ENCODE measurements at places on chromosomes 1 and 21.
A peak's percentile ranks its signal among the peaks of the same experiment; 100 is the strongest.

DNA sequence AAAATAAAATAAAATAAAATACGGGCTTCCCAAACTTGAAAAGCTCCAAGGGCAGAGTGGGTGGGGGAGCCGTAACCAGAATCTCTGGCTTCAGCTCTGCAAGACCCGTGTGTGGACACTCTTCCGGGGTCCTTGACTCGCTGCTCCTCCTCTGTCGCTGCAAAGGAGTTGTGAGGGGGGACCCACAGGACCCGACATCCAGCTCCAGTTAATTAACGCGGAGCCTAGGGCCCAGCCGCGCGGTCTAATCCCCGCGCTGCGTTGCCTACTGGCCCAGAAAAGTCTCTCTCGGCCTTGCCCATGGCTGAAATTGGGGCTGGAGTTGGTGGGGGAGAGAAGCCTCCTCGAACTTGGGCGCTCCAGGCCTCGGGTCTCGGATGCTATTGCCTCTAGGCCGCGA is 1.8 kb downstream of the LMX1A start:
- no peak for DNase-seq
- no peak overlapping the region for H3K27ac ChIP-seq
- H3K36me3 ChIP-seq, result no peaks in the 10 kb centered on the region
- H3K4me3 ChIP-seq, result no peak overlapping the region

- no peaks in the 10 kb centered on the region for H3K36me3 ChIP-seq
- H3K4me1 ChIP-seq, result peaks cover 31% of the 10 kb centered on the region
- no peak for DNase-seq
- peaks cover 8% of the 10 kb centered on the region for H3K27me3 ChIP-seq
- peak overlapping the region; percentile 35 for H3K4me3 ChIP-seq
Observed at GRCh38 chr1:209710093-209710492, 5.4 kb downstream of the HSD11B1 start.

GRCh38 chr1:26703478-26703877 is 7.7 kb downstream of the ARID1A start:
- H3K4me3 ChIP-seq, result peak overlapping the region; percentile 26
- H3K36me3 ChIP-seq, result peaks cover 5% of the 10 kb centered on the region
- DNase-seq, result no peak

DNA sequence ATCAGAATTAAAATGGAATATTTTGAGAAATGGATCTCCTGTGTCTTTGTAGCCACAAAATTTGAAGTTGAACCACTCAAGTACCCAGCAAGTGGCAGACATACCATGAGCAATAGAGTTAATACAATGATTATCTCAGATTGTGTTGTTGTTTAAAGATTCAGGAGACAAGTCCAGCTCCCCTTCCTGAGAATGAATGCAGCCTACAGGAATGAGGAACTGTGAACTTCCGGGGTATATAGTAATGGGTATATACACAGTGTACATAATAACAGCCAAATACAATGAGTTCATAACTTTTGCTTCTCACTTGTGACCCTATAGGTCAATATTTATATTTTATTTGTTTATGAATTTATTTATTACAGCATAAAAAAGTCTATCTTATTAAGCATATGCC is 445.0 kb downstream of the SETD4 start:
- H3K27me3 ChIP-seq, result no peaks in the 10 kb centered on the region
- peaks cover 15% of the 10 kb centered on the region for H3K36me3 ChIP-seq
- H3K4me3 ChIP-seq, result no peak overlapping the region

DNA sequence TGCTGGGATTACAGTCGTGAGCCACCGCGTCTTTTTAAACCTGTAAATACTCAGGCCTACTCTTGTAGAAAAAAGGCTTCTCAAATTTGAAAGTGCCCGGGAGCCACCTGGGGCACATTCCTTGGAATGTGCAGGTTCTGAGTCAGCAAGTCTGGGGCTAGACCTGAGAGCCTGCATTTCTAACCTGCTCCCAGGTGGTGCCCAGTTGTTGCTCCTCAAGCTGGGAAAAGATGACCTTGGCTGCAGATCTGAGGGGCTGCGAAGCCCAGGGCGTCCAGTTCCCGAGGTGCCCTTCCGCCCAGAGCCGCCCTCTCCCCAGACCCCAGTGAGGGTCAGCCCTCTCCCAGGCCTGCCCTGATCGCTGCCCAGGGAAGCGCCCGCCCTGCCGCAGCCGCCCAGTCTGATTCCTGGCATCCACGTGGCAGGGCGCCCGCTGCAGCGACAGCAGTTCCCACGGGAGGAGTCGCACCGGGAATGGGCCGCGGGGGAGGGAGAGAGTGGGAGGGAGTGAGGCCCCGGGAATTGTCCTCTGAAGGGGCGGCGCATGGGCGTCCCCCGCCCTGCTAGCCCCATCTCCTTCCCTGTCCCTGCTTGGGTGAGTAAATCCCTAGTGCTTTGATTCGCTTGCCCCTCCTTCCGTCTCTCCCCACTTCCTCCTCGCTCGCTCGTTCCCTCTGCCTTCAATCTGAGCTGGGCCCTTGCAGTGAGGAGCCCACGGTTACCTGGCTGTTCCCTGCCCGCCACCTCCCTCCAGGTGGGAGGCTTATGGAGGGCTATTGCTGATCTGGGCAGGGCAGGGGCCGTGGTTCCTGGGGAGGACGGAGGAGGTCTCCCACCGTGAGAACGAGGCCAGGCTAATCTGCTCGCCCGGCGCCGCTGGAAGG is 18.8 kb upstream of the TENT5B start:
- H3K27ac ChIP-seq, result peak overlapping the region; percentile 75
- peaks cover 3% of the 10 kb centered on the region for H3K27me3 ChIP-seq
- DNase-seq, result peak; percentile 71
- peaks cover 16% of the 10 kb centered on the region for H3K4me1 ChIP-seq
- H3K4me3 ChIP-seq, result peak overlapping the region; percentile 75

DNA sequence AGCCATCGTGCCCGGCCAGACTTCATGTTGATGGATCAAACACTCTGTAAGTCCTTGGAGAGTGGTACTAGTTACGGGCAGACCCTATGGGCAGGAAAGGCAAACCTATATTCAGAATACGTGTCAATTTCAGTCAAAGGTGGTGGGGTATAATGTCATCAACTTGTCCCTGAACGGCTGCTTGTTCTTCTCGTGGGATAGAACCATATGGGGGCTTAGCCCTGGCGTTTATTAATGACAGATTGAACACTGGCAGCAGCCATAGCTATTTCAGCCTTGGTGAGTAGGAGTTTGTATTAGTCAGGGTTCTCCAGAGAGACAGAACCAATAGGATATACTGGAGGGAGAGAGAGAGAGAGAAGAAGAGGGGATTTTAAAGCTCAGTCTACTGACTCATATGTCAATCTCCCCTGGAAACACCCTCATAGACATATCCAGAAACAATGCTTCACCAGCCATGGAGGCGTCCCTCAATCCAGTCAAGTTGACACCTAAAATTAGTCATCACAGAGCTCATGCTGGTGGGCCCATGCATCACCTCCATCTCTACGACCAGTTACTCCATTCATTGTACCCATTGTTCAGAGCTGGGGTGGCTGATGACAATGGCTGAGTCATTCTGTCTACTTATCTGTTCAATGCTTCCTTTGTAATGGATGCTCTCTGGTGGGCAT is 16.1 kb upstream of the AQP10 start:
- peaks cover 24% of the 10 kb centered on the region for H3K4me1 ChIP-seq
- no peak overlapping the region for H3K27ac ChIP-seq
- no peaks in the 10 kb centered on the region for H3K36me3 ChIP-seq
- no peak overlapping the region for H3K4me3 ChIP-seq
- no peak for DNase-seq
- H3K27me3 ChIP-seq, result peaks cover 16% of the 10 kb centered on the region

GRCh38 chr1:201718346-201719202 is 110.4 kb upstream of the IPO9 start:
- peak overlapping the region; percentile 98 for H3K27ac ChIP-seq
- H3K36me3 ChIP-seq, result peaks cover 43% of the 10 kb centered on the region
- DNase-seq, result no peak
- no peak overlapping the region for H3K4me3 ChIP-seq

DNA sequence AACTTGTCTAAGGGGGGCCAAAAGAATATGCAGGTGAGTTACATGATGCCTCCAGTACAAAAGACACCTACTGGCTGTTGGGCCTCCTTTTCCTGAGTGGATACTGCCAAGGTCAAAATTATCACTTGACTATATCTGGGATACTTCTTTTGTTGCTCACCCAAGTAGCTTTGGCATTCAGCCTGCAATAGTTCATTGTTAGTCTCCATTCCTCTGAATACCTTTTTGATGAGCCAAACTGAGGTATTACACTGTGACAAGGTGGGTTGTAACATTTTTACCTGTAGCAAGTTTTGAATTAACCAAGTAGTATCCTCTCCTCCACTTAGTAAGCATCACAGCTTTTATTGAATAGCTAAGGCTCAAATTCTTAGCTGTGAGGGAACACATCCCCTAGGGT is 408.0 kb downstream of the LRRIQ3 start:
- H3K27me3 ChIP-seq, result no peaks in the 10 kb centered on the region
- no peak overlapping the region for H3K27ac ChIP-seq
- no peak for DNase-seq
- no peak overlapping the region for H3K4me3 ChIP-seq
- no peaks in the 10 kb centered on the region for H3K4me1 ChIP-seq

DNA sequence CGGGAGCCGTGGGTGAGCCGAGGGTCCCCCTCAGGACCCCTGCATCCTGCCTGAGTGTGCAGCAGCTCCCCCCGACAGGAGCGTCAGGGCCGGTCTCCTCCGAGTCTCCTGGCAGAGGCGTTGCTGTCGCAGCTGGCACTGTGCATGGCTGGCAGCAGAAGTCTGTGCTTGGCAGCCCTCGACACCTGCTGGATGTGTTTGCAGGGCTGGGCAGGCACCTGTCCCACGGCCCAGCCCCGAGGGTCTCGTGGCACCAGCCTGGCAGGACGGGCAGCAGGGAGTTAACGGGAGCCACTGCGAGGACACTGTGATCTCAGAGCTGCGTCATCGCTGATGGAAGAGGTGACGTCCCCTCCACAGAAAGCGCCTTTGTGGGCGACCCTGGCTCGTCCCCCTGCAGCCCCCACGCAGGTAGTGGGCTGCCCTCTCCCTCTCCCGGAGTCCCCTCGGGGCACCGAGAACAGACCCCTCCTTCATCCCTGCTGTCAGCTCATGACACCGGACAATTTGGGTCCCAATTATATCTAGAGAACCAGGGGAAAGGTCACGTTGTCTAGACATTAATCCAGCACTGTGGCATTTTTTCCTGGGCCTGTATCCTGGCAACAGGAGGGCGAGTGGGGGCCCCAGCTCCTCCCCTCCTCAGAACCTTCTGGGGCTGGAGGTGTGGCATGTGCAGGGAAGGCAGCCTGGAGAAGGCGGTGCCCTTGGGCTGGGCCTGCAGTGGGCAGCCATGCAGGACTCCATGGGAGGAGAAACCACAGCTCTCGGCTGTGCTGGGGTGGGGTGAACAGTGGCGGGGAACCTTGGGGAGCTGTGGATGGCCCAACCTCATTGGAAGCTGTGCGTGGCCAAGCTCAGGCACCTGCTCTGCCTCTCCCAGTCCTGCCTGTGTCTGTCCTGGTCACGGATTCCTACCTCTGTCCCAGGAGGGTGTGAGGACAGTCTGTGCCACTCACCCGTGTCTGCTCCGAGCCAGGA is 15.4 kb downstream of the COL18A1 start:
- no peak overlapping the region for H3K4me3 ChIP-seq
- no peaks in the 10 kb centered on the region for H3K4me1 ChIP-seq
- H3K27ac ChIP-seq, result no peak overlapping the region
- no peaks in the 10 kb centered on the region for H3K27me3 ChIP-seq

- DNase-seq, result no peak
- H3K27ac ChIP-seq, result no peak overlapping the region
- no peaks in the 10 kb centered on the region for H3K4me1 ChIP-seq
Observed at GRCh38 chr1:76759950-76760349, 107.3 kb upstream of the ST6GALNAC5 start.

Data from HFFc6 (cell line).